ENCODE measurements at places on chromosomes 7 and 10. TPM values are rescaled to one million over a fixed set of nuclear protein-coding genes. Genes with fewer than 3 reads are reported as not detected.
A peak's percentile ranks its signal among the peaks of the same experiment; 100 is the strongest.

DNA sequence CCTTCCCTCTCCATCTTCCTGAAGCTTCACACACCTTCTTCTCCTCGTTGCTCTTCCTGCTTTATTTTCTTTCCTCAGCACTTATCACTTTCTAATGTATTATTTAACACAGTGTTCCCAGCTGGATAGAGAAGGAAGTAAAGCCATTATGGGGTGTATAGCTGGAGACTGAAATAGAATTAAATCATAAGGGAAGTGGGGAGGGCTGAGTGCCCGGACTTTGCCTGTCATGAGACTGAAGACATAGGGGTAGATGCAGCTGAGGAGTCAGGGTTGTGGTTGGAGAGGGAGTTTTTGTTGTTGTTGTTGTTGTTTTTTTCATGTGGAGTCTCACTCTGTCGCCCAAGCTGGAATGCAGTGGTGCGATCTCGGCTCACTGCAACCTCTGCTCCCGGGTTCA lies 65.3 kb downstream of the GALNT11 start:
- DNase-seq = no peak

The C10orf67 gene
- 2.0 TPM for polyA plus RNA-seq

DNA sequence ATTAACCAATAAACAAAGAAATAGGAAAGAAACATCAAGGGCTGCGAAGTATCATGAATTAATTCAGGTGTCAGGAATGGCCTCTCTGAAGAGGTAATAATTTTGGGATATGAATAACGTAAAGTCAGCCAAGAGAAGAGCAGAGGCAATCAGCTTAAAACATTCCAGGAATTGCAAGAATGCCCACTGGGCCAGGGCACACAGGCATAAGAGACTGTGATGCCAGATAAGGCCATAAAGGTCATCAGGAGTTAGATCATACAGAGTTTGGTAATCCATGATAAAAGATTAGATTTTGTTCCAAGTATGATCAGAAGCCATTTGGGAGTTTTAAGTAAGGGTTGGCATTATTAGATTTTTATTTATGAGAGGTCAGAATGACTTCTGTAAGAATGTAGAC lies 53.2 kb upstream of the ABCB4 start:
- DNase-seq = no peak

DNA sequence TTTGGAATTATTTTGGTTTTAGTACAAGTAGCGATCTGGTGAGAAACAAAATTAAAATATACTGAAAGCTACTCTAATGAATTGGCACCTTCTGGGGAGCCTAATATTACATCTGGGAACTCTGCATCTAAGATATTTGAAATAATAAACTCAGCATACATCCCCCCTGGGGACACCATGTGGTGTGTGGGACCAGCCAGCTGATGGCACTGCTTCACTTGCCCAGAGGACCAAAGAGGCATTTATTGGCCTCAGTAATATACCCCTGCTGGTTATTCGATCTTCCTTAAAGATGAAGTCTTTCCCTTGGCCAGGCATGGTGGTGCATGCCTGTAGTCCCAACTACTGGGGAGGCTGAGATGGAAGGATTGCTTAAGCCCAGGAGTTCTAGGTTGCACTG lies 195.1 kb upstream of the AUTS2 start:
- DNase-seq = no peak

DNA sequence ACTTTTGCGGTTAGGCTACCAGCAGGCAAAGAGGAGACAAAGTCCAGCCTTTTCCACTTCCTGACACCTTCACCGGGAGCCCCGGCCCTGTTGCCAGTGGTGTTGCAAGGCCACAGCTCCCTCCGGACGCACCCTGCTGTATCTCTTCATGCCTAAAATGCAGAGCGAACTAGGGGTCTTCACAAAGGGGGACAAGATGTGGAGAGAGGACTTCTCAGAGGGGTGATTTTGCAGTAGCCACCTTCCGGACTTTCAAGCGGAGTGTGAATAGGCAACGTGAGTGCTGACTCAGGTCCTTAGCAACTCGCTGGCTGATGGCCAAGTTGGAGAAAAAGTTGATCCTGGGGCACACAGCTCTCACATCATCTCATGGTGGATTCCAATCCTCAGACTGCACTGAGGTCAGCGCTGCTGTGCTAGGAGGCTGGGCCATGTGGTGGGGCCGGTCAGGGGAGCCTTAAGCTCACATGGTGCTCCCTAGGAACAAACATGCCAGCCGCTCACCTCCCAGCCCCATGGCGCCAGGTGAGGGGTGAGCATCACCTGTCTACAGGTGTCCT lies 166.3 kb downstream of the LCOR start:
- no peak for DNase-seq

DNA sequence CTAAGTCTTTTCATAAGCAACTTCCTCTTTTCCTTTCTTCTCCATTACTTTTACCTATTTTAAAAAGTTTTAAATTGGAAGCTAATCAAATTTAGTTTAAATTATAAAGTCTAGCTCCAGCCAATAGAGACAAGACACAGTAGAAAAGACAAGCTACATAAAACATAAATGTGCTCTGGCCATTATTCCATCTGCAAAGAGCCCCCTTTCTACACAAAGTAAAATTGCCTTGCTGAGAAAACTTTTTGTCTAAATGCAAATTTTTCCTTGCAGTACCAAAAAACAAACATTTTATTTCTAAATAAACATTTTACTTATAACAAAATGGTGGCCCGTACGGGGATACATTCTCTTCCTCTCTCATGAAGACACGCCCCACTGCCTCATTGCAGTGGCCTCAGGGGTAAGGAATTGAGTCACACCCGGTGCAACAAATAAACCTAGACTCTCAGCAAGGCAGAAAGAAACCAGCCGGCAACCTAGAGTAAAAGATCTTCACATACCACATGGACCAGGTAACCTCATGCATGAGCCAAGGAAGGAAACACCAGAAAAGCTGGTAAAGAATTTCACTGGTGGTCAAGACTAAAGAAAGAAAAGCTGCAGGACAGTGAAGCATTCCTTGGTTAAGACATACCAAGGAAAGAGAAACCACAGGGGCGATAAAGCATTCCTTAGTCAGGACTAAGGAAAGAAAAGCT lies 71.6 kb upstream of the ZNF746 start:
- no peak for DNase-seq

DNA sequence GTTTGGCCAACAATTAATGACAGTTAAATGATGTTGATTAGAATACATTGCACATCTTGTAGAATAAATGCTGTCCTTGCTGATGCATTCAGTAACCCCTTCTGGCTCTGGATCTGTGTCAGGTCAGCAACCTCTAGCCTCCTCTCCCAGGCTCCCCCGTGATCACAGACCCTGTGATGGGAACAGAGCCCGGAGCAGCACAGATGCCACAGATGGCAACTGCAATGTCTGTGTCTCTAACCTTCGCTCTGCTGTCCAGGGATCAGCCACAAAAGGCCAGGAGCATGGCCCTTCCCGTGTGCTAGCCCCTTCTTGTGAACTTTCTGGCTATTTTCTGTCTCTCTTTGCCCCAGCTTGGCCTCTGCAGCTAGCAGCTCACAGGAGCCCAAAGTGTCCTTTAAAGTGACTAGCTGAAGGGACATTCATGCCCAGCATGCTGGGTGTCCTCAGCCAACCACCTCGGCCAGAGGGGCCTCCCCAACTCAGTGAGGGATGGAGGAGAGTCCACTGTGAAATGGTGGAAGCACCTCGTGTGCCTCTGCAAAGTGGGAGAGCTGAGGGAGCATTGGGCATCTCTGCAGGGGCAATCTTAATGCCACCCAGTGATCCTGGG lies 167.0 kb upstream of the TCERG1L start:
- no peak for DNase-seq

GRCh38 chr10:80468806-80469421 lies 14.8 kb downstream of the TSPAN14 start:
- no peak for DNase-seq

DNA sequence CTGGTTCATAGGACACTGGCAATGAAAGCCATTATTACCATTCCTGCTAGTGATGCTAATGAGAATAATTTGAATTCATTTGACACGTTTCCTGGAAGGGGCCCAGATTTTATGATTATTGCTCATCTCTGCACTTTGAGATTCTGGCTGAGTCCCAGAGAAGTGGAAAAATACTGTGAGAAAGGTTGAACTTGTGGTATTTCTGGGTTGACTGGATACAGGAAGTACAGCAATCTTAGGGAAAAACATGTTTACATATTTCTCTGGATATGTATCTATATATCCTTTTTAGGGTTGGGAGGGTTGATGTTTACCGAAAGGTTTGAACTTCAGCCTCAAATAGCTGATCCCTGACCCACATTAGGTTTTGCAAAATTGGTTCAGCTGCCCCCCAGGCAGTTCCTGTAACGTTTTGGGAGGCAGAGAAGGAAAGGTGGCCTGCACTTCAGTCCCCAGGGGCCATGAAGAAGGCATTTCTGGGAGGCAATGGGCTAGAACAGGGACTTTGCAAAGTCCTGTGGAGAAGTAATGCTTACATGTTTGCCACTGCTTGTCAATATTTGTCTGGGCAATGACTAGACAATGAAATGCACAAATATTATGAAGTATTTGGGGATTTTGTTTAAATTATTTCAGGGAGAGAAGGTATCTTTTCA lies 253.7 kb upstream of the PITRM1 start:
- DNase-seq = peak; percentile 24

Measured in renal cortex interstitium (tissue), 15 donors.